ENCODE measurements at places on chromosomes 11 and 22.

GRCh38 chr11:69516526-69516925 is 35.1 kb downstream of the LINC01488 start:
- DNase-seq, result no peak

- DNase-seq, result no peak
These were observed 16.1 kb downstream of the ACO2 start for GRCh38 chr22:41485033-41485432.

- no peak for DNase-seq
These were observed 32.3 kb upstream of the OR56A1 start for GRCh38 chr11:6062691-6063358.

DNA sequence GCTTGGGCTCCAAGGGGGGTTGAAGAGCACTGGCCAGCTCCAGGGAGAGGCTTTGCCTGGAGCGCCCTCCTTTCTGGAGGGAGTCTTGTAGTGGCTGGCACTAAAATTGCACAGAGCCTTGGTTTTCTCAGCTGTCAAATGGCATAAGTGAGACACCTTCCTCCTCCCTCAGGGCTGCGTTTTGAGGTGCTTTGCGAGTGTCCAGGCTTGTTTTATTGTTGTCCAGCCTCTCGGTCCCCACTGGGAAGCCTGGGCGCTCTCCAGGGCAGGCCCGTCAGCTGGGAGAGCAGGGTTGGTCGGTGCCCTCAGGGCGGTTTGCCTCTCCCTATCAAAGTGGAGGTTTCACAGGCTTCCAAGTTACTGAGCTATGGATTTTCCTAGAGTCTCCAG is 149.3 kb upstream of the B3GAT1 start:
- no peak for DNase-seq

DNA sequence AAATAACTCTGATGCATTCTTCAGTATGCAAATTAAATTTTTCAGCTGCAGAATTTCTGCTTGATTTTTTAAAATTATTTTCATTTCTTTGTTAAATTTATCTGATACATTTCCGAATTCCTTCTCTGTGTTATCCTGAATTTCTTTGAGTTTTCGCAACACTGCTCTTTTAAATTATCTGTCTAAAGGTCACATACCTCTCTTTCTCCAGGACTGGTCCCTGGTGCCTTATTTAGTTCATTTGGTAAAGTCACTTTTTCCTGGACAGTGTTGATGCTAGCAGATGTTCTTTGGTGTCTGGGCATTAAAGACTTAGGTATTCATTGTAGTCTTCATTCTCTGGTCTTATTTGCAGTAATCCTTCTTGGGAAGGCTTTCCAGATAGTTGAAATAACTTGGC is 577.4 kb upstream of the LUZP2 start:
- DNase-seq, result no peak

DNA sequence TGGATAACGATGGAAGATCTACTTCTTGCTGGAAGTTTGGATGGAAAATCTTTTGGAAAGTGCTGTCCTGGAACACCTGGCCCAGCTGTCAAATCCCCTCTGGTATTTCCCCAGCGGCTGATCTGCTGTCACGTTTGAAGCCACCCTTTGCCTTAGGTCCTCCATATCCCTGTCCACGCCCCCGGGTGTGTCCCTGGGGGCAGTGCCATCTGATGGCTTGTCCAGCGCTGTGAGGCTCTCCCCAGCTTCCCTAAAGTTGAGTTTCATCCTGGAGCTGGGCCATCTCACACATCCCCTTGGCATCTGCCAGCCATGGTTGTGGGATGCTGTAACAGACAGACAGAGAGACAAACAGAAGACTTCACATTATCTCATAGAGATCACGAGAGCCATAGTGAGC is 3.1 kb upstream of the IGLL1 start:
- DNase-seq, result no peak

DNA sequence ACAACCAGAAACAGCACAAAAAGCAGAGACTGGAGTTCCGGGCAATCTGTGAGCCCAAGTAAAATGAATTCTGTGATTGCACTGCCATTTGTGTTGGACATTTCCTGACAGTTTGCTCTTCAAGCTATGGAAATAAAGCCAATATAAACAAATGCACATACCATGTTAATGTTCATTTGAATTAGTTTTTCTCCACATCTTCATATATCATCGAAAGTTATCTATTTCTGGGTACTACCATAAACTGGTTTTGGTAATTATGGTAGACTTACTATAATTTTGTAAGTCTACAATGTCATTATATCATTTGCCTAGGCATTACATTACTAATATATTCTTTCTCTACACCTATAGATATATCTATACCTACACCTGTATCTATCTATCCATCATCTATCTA is at the start of gene OR5M11:
TSS of gene OR5M11 (minus strand) at position 101 of the 400 bp plus-strand sequence. CDS start at position 101, 0 bp downstream.
- DNase-seq, result no peak

DNA sequence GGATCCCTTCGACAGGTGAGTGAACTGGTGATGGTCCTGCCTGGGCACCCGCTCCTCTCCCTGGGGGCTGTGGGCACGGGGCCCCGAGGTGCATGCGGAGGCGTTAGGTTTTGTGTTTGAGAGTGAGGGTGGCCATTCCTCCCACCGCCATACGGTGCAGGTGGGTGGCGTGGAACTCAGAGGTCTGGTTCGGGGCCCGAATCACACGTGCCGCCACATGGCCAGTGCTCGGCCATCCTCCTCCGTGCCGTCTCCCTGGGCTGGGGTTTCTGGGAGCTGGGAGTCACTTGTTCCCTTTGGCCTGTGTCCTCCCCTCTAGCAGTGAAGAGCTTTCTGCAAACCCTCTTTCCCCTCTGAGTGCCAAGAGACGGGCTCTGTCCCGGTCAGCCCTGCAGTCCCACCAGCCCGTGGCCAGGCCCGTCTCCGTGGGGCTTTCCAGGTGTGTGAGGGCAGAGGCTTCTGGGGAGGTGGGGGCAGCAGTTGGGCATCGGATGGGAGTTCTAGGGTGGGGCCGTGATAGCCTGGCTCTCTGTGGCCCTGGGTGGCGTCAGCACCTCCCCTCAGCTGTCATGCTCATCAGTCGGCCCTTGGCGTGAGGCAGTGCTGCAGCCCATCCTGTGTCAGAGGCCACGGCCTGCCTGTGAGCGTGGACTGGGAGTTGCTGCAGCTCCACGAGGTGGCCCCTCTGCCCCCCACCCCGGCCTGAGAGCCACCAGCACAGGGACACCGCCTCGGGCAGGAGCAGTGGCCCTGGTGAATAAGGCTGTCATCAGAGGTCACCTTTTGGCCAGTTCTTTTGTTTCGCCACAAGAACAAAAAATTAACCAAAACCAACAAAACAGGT is 10.2 kb downstream of the IRF7 start:
- DNase-seq, result no peak

- DNase-seq, result no peak
These were observed 48.7 kb downstream of the CABIN1 start for GRCh38 chr22:24059793-24060192.

DNA sequence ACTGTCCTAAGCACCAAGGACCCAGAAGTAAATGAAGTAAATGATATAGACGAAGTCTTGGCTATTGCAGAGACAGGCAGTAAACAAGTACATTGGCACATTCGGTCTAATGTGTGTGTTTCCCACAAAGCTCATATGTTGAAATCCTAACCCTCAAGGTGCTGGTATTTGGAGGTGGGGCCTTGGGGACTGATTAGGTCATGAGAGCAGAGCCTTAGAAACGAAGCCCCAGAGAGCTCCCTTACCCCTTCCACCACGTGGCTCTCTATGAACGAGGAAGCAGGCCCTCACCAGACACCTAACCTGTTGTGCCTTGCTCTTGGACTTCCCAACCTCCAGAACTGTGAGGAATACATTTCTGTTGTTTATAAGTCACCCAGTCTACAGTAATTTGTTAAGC is 14.9 kb downstream of the CLMP start:
- DNase-seq, result no peak

DNA sequence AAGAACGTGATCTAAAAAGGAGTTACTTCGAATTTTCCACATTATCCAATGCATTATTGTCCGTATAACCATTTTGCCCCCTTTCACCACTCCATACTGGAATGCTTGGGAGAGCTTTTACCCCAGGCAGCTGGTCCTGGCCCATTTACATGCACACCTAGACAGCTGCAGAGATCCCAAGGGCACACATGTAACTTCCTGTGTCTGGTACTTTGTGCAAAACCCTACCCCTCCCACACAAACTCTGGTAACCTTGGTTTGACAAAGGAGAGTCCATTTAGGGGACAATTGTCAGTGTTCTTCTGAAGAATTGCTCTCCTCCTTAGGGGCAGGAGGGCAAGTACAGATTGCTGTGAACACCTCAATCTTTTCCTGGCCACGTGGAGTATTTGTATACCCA is 57.3 kb upstream of the SORL1 start:
- no peak for DNase-seq

DNA sequence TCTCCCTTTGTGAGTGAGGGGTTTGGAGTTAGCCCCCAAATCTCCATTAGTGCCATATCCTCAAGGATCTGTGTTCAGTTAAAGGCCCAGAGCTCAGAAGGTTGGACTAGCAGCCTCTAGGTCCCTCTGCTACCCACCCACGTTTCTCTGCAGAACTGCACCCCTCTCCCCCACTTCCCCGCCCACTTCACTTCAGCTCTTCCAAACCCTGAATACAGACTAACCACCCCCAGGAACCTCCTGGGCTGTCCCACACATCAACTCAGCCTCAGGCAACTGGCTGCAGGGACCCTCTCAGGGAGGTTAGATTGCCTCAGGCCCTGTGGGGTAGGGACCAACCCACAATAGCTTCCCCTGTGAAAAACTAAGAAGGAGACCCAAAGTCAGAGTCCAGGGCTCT is 840 bp downstream of the VPREB3 start:
- DNase-seq, result no peak

DNA sequence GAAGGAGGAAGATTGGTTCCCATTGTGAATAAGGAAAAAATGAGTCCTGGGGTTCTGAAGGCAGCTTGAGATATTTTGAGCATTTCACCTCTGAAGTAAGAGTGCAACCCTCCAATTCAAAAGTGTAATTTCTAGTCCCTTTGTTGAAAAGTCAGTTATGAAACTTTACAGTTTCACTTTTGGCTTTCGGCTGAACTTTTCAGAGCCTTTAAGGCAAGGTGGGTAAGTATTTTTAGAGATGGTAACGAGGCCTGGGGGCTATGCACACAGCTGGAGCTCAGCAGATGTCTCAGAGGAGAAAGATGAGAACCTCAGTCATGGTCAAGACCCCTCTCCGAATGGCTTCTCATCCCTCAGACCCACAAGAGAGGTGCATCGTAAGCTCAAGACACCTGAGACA is 267.6 kb downstream of the KIRREL3 start:
- no peak for DNase-seq

DNA sequence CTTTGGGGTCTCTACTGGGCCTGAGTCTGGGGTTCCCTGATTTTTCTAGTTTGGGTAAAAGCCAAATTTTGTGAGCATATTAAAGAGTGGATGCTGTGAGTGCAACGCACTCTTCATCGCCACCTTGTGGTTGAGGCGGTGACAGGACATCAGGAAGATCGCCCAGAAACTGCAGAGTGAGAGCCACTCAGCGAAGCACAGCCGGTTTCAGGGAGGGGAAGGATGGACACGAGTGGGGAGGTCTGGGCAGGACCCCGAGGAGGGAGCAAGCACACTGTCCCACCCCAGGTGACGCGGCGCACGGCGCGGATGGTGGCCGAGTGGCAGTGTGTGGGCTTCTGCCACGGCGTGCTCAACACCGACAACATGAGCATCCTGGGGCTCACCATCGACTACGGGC is 9.1 kb downstream of the SELENOO start:
- peak; percentile 12 for DNase-seq

DNA sequence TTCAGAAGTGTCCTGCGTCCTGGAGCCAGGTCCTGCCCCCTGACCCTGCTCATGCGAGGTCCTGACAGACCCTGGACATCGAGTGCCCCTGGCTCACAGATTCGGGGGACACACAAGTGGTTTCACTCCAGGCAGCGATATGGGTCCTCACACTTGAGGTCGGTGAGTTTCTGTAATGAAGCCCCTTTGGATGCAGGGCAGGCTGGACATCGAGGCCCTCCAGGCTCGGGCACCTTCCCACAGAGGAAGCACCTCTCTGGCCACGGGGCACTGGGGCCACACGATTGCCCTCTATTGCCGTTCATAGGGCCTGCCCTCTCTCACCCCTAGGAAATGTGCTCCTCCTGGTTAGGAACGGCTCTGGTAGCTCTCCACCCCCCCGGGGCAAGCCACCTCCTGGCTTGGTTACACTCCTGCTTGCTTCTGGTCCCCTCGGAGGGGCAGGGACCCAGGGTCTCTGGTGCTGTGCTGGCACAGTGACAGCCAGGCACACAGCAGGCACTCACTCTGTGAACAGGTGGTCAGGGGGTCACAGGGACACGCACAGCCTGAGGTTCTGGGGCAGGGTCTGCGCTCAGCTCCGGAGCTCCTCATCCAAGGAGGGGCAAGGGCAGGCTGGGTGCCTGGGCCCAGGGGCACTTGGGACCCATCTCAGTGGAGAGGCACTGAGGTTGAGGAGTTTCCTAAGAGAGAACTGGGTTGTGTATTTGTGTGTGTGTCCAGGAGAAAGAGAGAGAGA is 907.7 kb downstream of the BRD1 start:
- DNase-seq, result no peak

- no peak for DNase-seq
These were observed 106.4 kb upstream of the TENM4 start for GRCh38 chr11:79547256-79547655.

DNA sequence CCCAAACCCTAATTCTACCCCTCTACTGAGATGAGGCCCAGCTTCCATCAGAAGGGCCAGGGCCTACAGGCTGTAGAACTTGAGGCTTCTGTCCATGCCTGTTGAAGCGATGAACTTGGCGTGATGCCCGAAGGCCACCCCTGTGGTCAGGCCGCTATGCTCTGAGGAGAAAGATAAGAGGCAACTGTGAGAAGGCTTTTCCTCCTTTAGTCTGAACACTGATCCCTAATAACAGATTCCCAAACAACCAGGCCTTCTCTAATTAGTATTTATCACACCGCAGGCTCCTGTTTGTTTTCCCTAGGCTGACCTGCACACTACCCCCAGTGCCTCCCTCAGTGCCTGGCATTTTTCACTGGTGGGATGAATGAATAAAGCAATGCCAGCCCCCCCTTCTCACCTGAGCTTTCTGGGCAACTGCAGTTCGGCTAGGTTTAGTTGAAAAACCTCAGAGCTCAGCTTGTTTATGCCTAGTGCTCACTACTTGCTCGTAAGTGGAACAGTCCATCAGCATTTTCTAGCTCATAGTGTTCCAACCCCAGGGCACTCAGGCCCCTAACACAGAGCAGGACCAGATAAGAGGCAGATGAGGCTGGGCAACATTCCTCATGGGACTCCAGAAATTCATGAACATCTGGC is 15.2 kb downstream of the PRPF19 start:
- no peak for DNase-seq

GRCh38 chr11:126140926-126141280 is 70.5 kb downstream of the RPUSD4 start:
- DNase-seq, result peak; percentile 76

- no peak for DNase-seq
These were observed 12.0 kb upstream of the TMPRSS13 start for GRCh38 chr11:117941163-117941707.

All from NCI-H345 (cell line).